GF-D8 (cell line): ENCODE measurements at places on chromosomes 5 and 9.

- no peak for DNase-seq
These were observed 38.9 kb upstream of the FAM120AOS start for GRCh38 chr9:93492327-93492726.

DNA sequence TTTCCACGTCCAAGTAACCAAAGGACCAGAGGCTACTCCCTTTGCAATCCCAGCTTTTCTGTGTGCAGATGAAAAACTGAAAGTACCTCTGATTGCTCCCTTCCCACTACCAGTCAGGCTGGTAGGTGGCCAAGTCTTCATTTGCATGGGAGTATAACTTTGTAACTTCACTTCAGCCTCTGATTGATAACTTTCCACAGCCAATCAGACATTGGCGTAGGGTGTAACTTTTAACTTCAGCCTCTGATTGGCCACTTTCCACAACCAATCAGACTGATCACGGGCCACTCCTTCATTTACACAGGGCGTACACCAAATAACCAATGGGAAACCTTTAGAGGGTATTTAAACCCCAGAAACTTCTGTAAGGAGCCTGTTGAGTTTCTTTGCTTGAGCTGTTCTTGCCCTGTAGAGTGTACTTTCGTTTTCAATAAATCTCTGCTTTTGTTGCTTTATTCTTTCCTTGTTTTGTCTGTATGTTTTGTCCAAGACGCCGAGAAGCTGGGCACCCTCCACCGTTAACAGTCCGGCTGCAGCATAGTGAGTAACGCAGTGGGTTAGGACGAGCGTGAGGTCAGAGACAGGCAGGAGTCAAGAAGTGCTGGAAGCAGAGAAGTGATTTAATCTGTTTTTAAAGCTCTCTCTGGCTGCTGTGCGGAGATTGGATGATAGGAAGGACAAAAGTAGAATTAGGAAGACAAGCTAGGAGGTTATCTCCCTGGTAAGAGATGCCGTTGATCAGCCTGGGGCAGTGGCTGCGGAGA, 3.5 kb upstream of the EXOSC2 start:
- no peak for DNase-seq

GRCh38 chr5:119343766-119344165, 12.1 kb upstream of the TNFAIP8 start:
- DNase-seq, result no peak

GRCh38 chr5:177510567-177511053, 984 bp upstream of the DOK3 start:
- DNase-seq, result peak; percentile 97

DNA sequence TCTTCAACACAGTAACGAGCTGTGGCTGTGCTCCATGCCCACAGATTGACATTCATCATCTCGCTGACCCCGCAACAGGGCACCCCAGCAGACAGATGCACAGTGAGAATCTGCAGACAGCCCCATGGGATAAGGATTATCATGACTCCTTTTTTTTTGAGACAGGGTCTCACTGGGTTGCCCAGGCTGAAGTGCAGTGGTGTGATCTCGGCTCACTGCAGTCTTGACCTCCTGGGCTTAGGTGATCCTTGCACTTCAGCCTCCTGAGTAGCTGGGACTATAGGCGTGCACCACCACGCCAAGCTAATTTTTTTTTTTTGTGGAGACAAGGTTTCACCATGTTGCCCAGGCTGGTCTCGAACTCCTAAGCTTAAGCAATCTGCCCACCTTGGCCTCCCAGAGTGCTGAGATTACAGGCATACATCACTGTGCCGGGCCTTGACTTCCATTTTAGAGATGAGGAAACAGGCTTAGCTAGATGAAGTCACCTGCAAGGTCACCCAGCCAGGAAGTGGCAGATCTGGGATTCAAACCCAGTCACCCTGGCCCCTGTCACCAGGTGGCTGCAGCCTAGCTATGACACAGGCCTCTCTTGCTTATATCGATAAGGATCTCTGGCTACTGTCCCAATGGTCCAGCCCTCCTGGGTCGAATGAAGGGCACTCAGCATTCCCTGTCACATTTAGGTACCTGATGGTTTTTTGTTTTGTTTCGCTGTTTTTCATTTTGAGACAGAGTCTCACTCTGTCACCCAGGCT, 5.1 kb downstream of the AIF1L start:
- DNase-seq, result no peak

DNA sequence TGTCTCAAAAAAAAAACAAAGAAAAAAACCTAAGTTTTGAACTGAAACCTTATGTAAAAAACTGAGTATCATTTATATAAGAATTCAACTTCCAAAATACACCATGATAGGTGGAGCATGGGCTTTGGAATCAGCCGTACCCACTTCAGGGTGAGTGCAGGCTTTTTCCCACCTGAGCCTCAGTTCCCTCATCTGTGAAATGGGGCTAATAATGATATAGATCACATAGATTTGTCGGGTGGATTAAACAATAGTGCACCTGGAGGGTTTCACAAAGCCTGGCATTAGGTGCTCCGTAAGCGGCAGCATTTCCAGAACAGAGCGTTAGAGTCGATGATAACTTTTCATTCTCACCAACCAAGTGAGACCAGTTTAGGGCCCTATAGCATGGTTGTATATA, 91.9 kb downstream of the CYFIP2 start:
- no peak for DNase-seq

DNA sequence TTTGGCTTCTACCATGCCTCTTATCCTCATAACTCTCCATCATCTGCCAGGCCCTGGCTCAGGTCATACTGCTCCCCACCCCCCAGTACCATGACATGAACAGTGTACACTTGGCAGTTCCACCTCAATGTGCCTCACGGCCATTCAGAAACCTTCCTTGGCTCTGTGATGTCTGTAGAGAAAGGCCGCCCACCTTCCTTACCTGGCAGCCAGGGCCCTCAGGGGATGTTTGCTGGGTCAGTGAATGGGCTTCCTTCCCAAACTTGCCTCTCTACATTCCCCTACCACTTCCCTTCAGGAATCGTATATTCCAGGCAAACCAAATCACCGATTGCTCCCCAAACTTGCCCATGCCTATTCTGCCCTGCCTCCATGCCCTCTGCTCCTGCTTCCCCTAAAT, 101.1 kb downstream of the PSD2 start:
- no peak for DNase-seq

DNA sequence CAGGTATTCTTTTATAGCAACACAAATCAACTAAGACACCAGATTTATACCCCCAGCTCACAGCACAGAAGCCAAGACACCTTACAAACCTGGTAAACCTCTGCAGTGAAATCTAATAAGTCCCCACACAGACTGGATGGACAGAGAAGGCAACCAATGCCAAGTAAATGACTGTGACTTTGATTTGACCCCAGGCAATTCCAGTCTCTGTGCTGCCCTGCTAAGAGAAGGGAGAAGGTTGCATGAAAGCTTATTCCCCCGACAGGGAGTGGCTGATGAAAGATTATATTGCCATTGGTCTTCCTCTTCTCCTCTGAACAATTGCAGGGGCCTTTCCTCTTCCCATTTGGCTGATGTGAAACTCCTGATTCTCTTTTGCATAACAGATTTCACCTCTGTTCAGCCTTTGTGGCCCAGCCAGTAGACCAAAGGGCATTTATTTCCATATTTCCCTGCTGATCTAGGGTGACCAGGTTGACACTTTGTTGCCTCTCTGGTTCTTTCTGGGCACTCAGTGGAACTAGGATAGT, 107.6 kb downstream of the ADRB2 start:
- DNase-seq, result no peak

DNA sequence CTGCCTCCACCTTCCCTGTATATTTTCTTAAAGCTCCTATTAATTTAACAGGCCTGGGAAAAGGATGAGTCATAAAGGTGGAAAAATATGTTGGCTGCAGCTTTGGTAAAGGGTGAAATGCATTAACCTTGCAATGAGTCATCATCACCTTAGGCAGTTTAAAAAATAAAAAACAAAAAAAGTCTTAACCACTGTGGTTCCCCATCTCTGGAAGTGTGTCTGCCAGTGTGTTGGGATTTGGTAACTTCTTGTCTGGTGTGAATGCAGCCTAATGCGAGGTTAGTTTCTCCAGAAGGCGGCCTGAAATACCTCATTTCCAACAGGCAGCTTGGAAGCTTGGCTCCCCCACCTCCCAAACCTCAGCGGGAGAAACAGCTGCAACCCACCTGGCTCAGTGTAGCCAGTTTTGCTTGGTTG, 265.3 kb upstream of the GAS1 start:
- no peak for DNase-seq
